CD4-positive, alpha-beta memory T cell (primary cell): ENCODE measurements at places on chromosomes 12 and 14.

- DNase-seq, result no peak
Observed at GRCh38 chr14:87094913-87095312, 898.1 kb downstream of the GALC start.

GRCh38 chr12:72535212-72535990, 263.2 kb downstream of the TRHDE start:
- no peak for DNase-seq

GRCh38 chr12:25906651-25907340, 51.7 kb upstream of the RASSF8 start:
- no peak for DNase-seq

- no peak for DNase-seq
Observed at GRCh38 chr12:123655420-123655819, 15.5 kb upstream of the TCTN2 start.
